ENCODE measurements at places on chromosomes 2 and 18.

DNA sequence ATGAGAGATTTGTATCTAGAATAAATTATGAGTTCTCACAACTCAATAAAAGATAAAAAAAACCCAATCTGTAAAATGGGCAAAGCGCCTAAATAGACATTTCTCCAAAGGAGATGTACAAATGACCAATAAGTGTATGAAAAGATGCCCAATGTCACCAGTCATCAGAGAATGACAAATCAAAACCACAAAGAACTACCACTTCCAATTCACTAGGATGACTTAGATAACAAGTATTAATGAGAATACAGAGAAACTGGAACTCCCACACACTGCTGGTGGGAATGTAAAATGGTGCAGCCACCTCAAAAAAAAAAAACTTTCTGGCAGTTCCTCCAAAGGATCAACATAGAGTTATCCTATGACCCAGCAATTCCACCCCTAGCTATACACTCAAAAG, 17.4 kb upstream of the COL6A3 start:
- DNase-seq: no peak

GRCh38 chr2:26506279-26506678, 28.4 kb upstream of the OTOF start:
- no peak for DNase-seq

GRCh38 chr2:22521620-22522019, 863.4 kb upstream of the KLHL29 start:
- DNase-seq: no peak

GRCh38 chr2:238802957-238803356, 44.9 kb upstream of the TWIST2 start:
- DNase-seq: no peak

DNA sequence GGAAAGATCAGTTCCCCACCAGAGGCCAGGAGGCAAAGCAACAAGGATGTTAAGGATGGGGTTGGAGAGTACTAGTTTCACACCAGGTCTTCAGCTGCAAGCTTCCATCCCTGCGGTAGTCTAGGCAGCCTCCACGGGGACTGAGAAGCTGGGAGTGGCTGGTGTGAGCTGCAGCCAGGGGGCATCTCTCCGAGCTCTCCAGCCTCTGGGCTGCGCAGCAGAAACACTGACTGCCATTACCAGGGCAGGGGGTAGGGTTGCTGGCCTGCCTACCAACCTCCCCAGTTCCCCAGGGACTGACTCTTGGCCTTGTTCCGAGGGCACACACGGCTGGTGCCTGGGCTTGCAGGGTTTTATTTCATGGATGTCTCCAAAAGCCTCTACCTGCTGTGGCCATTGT, 15.9 kb downstream of the GATA6 start:
- DNase-seq: no peak

DNA sequence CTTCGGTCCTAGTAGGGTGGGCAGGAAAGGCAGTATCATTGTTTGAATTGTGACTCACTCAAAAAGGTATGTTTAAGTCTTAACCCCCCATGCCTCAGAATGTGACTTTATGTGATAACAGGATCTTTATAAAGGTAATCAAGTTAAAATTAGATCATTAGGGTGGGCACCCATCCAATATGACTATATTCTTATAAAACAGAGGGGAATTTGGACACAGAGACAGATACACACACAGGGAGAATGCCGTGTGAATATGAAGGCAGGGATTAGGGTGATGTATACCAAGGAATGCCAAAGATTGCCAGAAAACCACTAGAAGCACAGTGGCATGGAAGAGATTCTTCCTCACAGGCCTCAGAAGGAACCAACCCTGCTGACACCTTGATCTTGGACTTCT, 281.8 kb downstream of the CLIP4 start:
- DNase-seq: no peak

GRCh38 chr18:79457652-79458051, 61.9 kb downstream of the NFATC1 start:
- no peak for DNase-seq

GRCh38 chr2:180943275-180943674, 37.1 kb upstream of the UBE2E3 start:
- no peak for DNase-seq

DNA sequence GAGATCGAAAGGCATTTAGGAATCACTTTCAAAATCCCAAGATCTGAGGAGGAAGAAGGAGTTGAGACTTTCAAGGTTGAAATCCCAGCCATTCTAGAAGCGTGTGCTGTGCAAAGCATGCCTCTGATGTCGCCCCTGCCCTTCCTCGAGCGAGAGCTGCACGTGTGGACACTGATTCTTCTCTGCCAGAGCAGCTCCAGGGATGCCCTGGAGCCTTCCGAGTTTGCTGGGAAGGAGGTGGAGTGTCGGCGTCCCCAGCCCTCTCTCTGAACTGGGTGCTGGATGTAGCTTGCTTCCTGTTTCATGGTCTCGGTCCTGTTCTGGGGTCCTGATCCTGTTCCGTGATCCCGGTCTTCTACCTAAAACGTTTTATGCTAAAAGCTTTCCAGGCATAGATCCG, 76.1 kb downstream of the TWIST2 start:
- DNase-seq: no peak

- no peak for DNase-seq
Measured at GRCh38 chr18:11322716-11323115, 173.3 kb upstream of the PIEZO2 start.

GRCh38 chr2:230457073-230457768, 41.2 kb downstream of the SP100 start:
- no peak for DNase-seq

- DNase-seq: no peak
Measured at GRCh38 chr2:70990216-70990615, 4.5 kb downstream of the TEX261 start.

GRCh38 chr2:73614105-73614504, 28.1 kb downstream of the NAT8 start:
- DNase-seq: no peak

DNA sequence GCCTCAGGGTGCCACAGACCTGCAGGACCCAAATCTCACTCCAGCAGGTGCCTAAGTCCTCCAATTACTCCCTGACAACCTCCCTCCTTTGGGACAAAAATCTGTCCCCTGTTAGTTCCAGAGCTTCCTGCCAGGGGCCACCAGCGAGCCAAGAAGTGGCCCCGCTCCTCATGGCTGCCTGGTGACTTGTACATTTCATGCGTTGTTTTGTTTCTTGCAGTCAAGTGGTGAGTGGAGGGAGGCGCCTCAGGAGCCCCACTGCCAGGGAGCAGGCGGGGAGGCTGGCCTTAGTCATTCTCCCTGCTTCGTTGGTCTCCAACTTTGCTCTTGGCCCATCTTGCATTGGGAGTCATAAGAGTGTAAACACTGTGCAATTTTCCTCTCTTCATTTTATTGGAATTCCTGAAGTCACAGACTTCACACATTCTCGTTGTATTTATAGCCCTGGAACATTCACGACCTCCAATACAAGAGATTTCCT, 81.3 kb downstream of the KCNF1 start:
- DNase-seq: no peak

GRCh38 chr2:163375472-163375871, 360.3 kb downstream of the FIGN start:
- DNase-seq: no peak

DNA sequence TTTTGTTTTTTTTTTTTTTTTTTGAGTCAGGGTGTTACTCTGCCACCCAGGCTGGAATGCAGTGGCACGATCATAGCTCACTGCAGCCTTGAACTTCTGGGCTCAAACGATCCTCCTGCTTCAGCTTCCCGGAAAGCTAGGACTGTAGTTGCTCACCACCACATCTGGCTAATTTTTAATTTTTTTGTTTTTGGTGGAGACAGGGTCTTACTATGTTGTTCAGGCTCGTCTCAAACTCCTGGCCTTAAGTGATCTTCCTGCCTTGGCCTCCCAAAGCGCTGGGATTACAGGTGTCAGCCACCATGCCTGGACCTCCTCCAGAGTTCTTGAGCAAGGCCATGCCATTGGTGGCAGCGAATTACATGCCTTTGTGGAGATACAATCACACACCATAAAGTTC, 35.2 kb downstream of the ASB1 start:
- DNase-seq: no peak

GRCh38 chr2:191983186-191983585, 136.3 kb upstream of the CAVIN2 start:
- no peak for DNase-seq

- no peak for DNase-seq
Measured at GRCh38 chr2:222445227-222445626, 20.9 kb downstream of the SGPP2 start.

GRCh38 chr2:241041589-241042158, 43.3 kb downstream of the SNED1 start:
- DNase-seq: no peak

- no peak for DNase-seq
Measured at GRCh38 chr2:48419884-48420511, 110.0 kb upstream of the STON1 start.

GRCh38 chr2:95700519-95700918, 108.7 kb downstream of the TRIM43 start:
- no peak for DNase-seq

GRCh38 chr2:134109725-134110124, 144.1 kb upstream of the MGAT5 start:
- no peak for DNase-seq

DNA sequence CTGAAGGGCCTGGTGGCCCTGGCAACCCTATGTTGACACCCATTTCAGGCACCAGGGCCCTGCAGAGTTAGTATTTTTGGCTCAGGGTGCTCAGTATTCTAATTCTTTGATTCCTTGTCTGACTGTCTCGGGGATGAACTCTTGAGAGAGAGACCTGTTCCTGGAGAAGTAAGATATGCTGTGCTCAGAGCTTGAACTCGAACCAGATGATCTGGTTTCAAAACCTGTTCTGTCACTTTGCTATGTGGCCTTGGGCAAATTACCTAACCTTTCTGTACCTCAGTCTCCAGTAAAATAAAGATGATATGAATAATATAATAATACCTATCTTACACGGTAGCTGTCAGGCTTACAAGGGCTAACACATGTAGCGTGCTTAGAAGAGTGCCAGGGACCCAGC, 294.2 kb downstream of the DYSF start:
- no peak for DNase-seq

- DNase-seq: no peak
Measured at GRCh38 chr2:204881655-204882054, 336.4 kb downstream of the PARD3B start.

DNA sequence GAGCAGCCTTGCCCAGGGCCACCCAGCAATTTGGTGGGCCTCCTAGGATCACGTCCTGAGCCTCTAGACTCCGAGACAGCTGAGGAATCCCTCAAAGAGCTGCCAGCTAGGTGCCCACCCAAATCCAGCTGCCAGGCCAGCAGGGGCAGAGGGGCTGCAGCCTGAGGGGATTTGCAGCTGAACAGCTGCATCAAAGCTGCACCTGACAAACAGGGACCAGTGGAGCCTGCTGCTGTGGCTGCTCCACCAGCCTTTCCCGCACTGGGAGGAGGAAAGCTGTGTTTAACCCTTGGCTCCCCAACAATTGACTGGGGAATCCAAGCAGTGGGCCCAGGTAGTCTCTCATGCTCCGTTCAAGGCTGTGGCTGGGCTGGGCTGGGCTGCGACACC, 8.2 kb downstream of the ADRA2B start:
- no peak for DNase-seq

DNA sequence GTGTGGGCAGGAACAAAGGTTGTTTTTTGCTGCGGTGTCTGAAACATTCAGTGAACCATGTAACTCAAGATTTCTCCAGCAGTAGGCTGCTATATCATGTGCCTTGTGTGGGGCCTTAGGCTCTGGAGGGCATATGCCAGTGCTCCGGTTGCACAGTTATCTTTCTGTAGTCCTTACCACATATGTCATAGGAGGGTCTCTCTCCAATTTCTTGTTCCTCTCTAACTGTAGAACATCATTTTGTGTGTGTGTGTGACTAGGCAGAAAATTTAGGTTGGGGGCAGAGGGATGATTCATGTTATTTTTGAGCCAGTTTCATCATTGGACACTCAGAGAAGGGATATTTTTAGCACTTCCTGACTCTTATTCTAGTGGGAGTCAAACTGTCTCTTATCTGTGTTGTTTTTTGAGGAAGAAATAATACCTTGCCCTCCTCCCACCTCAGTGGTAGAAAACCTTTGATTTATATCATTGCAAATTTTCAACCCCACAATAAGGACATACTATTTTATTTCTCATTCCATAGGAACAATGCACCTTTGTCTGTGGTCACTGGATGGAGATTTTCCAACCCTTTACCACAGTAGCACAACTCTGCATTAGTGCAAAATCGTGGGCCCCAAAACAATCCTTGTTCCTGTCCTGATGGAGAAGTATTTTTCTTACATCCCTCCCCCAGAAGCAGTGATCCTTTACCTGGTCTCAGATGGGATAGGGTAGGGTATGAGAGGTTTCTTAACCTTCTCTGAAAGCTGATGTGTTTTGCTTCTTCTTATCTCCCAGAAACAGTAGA, 113.9 kb downstream of the CCDC74A start:
- DNase-seq: no peak

DNA sequence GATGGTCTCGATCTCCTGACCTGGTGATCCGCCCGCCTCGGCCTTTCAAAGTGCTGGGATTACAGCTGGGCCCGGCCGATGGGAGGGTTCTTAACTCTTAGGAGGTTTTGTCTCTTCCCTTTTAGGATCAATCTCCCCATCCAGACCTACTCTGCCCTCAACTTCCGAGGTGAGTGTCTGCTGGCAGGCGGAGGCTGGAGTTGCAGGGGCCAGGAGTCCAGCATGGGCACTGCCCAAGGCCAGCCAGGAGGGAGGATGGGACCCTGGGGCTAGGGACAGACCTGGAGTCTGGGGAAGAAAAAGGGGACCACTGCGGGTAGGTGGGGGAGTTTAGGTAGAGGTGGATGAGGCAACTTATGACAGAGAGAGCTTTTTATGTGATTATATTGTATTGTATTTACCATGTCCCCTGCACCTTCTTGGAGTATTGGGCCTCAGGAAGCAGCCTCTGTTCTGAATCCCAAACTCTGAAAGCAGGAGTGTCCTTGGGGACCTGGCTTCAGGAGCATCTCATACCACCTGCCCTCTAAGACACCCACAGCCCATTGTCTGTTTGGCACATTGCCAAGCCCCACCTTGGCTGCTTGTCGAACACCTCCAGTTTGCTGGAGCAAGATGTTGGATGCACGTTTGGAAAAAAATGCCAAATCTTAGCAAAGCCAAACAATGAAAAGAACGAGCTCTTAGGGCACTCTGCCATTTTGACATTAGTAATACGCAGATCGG, 5.6 kb downstream of the DES start:
- DNase-seq: no peak

DNA sequence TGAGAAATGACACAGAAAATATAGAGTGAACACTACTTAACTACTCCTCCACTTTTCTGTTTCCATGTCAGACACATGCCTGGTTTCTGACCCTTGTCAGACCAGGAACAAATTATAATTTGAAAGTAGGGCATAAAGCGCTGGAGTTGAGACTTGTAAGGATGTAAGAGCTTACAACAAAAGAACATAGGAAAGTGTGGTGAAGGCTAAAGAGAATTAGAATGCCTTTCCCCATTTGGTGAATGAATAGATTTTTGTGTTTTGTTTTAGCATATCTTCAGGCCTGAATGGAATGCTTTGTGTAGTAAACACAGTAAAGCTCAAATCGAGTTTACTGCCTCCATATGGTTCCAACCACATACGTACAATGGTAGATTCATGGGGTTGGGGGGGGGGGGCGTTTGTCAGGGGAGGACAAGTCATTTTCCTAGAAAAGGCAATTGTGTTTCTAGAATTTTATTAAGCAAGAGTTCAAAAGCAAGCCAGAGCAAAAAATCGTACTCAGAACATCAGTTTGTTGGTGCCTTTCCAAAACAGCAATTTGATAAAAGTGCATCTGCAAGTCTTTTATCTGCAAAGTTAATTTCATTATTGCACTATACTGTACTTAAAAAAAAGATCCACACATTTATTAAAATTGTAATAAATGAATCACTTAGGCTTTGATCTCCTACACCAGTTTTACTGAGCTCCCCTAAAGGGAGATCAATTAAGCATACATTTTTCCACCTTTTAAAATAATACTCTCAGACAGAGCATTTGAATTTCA, 30.9 kb downstream of the NRXN1 start:
- DNase-seq: no peak
